ENCODE measurements at places on chromosomes 4 and X.

DNA sequence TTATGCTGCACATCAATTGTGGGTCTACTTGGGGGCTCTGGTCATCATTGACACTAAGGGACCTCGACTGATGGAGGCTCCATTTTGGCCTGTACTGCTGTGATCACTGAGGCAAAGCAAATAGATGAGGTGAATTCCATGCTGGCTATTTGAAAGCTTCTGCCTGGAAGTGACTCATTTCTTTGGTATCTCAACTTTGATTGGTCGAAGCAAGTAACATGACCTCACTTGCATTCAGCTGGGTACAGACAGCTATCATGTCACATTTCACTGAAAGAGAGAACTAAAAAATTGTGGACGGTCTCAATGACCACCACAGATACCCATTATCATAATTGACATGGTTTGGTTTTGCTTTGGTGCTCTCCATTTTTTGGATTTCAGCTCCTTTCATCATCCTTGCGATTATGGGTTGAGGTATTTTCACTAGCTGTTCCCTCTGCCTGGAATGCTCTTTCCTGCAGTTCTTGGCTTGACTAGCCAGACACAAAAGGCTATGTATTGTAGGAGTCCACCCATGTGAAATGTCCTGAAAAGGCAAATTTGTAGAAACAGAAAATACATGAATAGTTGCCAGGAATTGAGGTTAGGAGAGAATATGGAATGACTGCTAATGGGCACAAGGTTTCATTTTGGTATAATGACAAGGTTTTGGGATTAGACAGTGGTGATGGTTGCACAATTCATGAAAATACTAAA lies 369.2 kb upstream of the LCORL start:
- DNase-seq: no peak

- no peak for DNase-seq
Observed at GRCh38 chrX:109190542-109190941, 291.3 kb downstream of the GUCY2F start.

DNA sequence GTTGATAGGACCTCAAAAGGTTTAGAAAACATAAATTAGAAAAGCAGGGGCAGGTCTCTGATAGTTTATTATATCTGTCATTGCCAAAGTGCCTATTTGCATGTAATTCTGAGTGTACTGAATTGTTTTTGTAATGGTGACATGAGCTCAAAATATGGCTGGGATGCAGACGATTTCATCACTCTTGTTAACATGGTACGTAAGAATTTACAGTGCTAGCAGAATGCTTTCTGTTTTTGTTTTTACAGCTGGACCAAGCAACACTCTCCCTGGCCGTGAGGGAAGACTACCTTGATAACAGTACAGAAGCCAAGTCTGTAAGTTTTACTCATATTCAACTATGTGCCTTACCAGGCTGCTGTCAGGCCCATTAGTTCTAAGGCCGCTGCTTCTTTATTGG lies 58.1 kb downstream of the PHEX start:
- DNase-seq: no peak

- DNase-seq: no peak
Observed at GRCh38 chrX:26783512-26784225, 567.7 kb downstream of the MAGEB5 start.

GRCh38 chr4:132026816-132027215 lies 1122.3 kb upstream of the PCDH10 start:
- no peak for DNase-seq

- DNase-seq: no peak
Observed at GRCh38 chr4:123248085-123248659, 148.4 kb upstream of the SPRY1 start.

DNA sequence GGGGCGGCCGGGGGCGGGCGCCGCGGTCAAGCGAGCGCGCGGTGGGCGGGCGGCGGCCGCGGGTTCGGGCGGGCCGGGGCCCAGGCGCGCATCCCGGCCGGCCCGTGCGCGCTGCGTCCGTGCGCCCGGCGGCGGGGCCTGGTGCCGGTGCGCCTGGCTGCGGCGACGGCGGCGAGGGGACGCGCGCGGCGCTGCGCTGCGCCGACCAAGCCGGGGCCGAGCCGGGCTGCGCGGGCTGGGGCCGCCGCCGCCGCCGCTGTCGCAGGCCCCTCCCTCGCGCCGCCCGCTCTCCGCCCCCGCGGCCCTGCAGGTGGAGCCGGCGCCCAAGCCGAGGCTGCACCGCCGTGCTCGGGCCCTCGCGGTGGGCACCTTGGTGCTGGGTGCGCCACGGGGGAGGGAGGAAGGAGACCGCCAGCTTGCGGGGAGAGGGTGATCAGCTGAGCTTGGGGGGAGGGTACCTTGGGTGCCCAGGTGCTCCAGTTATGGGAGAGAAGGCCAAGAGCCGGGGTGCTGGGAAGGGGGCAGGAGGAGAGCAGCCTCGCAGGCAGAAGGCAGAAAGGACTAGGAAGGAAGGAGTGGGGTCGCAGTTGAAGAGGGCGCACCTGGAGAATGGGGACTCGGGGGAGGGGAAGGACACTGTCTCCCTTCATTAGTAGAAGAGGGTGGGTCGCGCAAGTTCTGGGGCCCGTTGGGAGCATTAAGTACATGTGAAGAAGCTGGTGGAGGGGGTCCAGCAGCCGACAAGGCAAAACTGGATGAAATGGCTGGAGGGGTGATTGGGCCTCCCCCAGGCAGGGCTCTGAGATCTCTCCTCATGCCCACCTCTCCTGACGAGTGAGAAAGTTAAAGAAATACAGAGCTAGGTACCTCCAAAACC lies at the start of gene PPP2R2C:
Gene PPP2R2C, minus strand, starts transcription at position 228 of the 877 bp plus-strand sequence. CDS start 385 bp downstream, outside the sequence.
- DNase-seq: no peak

DNA sequence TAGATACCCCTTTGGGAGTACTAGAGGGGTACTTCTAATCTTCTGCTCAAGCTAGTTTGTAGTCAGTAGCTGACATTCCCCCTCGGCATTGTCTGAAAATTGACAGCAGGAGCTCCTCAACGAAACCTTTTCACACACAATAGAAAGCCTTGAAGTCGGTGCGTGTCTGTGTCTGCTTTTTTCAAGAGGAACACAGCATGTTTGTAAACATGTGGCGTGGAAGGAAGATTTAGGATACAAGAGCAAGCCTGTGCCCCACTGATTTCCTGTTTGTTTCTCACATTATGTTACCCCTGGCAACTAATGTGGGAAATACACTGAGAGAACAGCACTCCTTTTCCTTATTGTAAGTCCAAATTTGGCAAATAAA lies 252.6 kb downstream of the ANKRD50 start:
- no peak for DNase-seq

DNA sequence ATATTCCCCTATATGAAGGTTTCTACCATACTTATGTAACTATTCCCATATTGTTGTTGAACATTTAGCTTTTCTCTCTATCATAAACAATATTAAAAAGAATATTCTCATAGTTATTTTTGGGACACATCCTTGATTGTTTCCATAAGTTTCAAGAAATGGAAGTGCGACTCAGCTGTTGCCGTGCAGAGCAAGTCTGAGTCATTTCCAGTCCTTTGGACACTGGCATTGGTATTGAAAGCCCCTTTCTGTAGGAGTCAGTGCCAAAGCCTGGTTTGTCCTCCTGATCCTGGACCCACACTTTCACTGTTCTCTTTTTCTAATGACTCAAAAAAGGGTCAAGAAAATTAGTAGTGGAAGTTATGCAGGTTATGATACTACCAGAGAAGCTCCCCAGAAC lies 108.3 kb upstream of the DIAPH2 start:
- DNase-seq: no peak

- DNase-seq: no peak
Observed at GRCh38 chrX:100748108-100748507, 16.2 kb upstream of the SYTL4 start.

Measured in activated T-cell treated with anti-CD3 and anti-CD28 coated beads for 24 hours (primary cell).